ENCODE measurements at places on chromosomes 2 and 18. TPM values are rescaled to one million over a fixed set of nuclear protein-coding genes. Genes with fewer than 3 reads are reported as not detected.

SLC9A4 gene
- total RNA-seq, result not detected

ATG4B gene
- total RNA-seq, result 41.3 TPM

FEV gene
- total RNA-seq, result not detected

LRRC30 gene
- total RNA-seq, result not detected

RAB6C gene
- 0.22 TPM for total RNA-seq

CAVIN2 gene
- 104 TPM for total RNA-seq

PDE1A gene
- total RNA-seq, result 11.4 TPM

DCAF17 gene
- 6.5 TPM for total RNA-seq

PLCD4 gene
- total RNA-seq, result 0.62 TPM

IL37 gene
- total RNA-seq, result not detected

ZFP36L2 gene
- 45.0 TPM for total RNA-seq

ZCCHC2 gene
- 16.1 TPM for total RNA-seq

NAT8 gene
- total RNA-seq, result not detected

PIAS2 gene
- 28.1 TPM for total RNA-seq

ERCC3 gene
- total RNA-seq, result 18.2 TPM

OXER1 gene
- total RNA-seq, result 0.40 TPM

DSC2 gene
- 26.0 TPM for total RNA-seq

ACVR2A gene
- total RNA-seq, result 10.2 TPM

GKN1 gene
- total RNA-seq, result not detected

FRZB gene
- 1.4 TPM for total RNA-seq

Measured in Right ventricle myocardium superior (tissue), 1 donor.